ENCODE measurements at places on chromosomes 4 and X.
A peak's percentile ranks its signal among the peaks of the same experiment; 100 is the strongest.

DNA sequence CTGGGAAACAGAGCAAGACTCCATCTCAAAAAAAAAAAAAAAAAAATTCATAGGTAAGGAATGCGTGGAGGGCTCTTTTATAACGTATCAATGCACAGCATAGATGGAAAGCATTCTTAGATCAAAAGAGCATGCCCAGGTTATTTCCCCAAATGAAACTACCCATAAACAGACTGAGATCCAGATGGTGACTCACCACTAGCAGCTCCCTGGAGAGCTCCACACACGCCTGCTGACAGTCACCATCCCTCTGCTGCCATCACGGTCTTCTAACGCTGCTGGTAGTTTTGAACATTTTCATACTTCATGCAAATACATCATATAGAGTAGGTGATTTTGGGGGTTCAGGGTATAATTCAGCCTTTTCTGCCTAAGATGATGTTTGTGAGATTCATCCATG lies 136.9 kb downstream of the ASMT start:
- DNase-seq, result no peak

GRCh38 chr4:150784305-150784704 lies 202.4 kb downstream of the MAB21L2 start:
- DNase-seq, result no peak

- DNase-seq, result no peak
Observed at GRCh38 chrX:153773218-153773611, 7.6 kb upstream of the SRPK3 start.

DNA sequence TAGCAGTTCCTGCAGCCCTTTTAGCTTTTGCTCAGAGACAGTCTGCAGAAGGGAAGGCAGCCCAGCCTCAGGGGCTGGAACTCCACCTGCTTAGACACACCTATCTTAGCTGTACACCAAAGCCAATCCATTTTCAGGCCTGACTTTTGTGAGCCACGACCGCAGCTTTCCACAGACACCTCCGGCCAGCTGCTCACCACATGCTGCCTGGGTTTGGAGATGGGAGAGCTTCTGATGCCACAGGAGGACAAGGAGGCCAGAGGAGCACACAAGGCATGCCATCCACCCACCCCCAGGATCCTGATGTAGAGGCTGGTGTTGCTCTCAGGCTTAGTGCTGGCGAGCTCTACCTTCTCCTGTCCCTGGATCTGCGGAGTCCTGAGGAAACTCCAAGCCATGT lies 141.8 kb upstream of the NALF2 start:
- no peak for DNase-seq

DNA sequence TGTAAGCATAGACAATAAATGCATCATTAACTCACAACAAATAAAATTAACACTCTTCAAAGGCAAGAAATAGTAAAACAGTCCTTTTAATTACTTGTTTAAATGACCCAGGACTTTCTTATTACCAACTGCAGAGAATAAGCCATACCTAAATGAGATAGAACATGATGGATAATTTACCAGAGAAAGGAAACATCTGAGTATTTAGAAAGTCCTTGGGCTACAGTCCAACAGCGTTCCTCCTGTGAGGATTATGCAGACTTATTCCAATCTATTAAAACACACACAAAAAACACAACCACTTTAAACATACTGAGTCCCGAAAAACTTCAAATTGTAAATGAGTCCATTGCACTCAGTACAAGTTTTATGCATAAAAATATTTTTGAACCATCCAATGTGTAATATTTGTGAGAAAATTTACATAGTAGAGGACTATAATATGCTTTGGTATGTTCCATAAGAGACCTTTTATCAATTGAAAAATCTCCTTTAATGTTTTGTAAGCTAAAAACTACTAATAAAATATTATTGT lies 129.2 kb downstream of the NR3C2 start:
- DNase-seq, result no peak

DNA sequence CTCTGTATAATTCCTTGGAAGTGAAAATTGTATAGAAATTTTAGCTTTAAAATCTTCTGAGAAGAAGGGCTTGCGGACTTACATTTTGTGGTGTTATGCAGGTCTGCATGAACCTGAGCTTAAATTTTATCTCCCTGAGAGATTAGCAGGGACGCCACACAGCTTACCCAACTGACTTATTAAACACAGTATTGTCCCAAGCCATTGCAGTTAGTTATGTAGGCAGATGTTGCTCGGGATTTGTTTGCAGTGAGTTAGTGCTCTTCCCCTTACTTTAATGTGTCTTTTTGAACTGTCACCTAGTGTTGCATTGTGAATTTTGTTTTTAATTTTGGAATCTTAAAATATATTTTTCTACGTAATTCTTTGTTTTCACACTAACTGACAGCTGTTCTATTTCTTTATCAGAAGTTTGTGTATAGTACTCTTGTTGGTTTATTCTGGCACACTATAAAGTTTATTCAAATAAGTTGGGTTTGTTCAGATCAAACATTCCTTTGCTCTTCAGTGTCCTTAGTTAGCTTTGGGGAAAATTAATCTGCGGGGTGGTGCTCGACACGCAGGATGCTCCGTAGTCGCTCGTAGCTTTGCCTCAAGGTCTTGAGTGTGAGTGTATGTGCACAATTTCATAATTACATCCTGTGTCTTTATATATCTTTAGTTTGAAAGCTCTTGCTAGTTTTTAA lies 145.4 kb downstream of the STIM2 start:
- no peak for DNase-seq

DNA sequence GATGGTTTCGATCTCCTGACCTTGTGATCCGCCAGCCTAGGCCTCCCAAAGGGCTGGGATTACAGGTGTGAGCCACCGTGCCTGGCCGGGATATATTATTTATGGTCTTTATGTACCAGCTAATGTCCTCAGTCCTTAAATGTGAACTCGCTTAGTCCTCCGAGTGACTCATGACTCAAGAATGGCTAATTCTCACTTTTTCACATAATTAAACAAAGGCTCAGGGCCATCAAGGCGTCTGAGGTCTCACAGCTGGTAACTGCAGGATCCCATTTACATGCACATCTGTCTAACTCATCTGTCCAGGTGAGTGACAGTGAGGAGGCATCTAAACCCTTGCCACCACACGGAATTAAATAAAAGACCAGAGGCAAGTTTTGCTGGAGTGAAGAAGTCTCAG lies 73.5 kb downstream of the HS3ST1 start:
- no peak for DNase-seq

- DNase-seq, result no peak
Observed at GRCh38 chr4:23889814-23890341, at the start of gene PPARGC1A. TSS of gene PPARGC1A (minus strand) at chr4:23890047. CDS start at chr4:23889957, 90 bp downstream.

DNA sequence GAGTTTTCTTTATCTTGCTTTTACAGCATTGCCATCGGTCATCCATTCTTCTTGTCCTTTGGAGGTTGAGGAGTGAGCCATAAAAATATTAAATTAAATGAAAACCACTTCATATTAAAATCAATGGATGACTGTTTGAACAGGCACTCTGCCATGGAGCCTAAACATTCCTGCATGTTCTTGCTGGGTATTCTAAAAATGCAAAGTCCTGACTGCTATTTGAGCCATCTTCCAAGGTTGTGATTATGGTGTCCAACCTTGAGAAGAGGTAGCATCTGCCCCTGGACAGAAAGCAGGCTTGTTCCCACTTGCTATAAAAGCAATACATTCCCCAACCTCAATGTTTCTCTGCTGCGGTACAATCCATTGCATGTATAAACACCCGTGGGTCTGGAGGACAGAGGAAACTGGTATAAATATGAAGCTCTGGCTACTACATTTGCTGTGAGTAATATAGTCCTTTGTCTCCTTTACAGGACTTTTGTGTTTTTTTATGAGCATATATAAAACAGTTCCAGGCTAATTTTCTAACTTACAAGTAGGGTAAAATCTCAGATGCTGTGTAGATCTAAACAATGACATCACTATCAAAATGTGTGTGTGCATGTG lies 70.9 kb upstream of the FAT4 start:
- no peak for DNase-seq

DNA sequence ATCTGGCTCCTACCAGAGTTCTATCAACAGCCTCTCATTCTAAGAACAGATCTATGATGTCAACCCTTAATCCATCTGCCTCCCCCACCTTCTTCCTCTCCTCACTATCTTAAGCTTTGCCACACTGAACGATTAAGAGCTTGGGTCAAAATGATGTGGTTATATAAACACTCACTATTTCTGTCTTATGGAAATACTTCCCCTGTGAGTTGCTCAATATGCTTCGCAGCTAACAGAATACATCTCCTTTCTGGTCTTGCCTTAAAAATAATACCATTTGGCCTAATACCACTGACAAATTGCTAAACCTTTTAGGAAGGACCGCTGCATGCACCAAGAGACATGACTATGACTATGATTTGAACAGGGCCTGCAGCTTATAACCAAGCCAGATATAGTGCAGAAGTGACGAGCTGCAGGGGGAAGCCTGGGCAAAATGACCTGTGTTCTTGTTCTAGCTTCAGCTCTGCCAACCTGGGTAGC lies 130.9 kb downstream of the RNF150 start:
- DNase-seq, result no peak

- no peak for DNase-seq
Observed at GRCh38 chr4:54100595-54101189, 729 bp downstream of the GSX2 start.

DNA sequence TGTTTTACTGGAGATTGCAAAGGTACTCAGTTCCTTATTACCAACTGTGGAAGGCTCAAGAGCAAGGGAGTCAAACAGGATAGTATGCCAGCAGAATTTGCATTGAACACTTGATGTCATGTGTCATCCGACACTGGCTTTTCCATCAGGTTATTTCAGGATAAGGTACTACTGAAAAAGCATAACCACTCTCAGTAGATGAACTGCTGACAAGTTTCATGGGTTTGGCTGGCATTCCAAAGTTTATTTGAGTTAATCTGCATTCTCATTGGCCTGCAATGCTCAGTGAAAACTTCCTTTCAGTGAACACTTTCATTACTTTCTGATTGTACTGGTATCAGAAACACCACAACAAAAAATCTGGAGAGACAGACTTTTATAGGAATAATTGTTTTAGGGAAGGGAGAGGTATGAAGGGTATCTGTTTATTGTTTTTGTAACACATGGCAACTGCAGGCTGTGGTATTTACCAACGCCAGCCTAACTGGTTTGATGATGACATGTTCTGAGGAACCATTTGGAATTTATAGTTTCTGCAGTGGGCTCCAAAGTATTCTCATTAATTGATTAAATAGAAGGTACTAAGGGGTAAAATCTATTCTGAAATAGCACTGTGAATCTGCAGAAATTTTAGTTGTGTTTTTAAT lies 345.7 kb upstream of the NR3C2 start:
- DNase-seq, result no peak

GRCh38 chrX:71652405-71652804 lies 14.9 kb upstream of the LOC101059915 start:
- DNase-seq, result peak; percentile 50

- DNase-seq, result peak; percentile 58
Observed at GRCh38 chr4:82372517-82373485, 990 bp downstream of the HNRNPD start.

GRCh38 chr4:154779362-154779947 lies 1.6 kb upstream of the RBM46 start:
- DNase-seq, result no peak

DNA sequence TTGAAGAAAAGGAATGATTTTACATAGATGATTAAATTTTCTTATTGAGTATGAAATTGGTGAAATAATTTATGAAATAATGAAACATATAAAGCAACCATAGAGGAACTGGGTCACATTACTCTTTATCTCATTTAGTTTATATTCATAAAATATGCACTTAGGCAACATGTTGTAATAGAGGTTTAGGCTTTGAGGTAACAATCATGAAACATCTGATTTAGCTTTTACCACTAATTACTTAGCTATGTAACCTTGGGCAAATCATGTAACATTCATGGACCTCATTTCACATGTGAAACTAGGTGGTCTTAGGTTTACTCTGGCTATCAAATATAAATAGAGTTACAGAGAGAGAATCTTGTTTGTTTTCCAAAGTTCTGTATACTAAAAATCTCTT lies 54.5 kb upstream of the SMARCA5 start:
- no peak for DNase-seq

GRCh38 chr4:140757232-140757630 lies 1.0 kb upstream of the TBC1D9 start:
- no peak for DNase-seq

DNA sequence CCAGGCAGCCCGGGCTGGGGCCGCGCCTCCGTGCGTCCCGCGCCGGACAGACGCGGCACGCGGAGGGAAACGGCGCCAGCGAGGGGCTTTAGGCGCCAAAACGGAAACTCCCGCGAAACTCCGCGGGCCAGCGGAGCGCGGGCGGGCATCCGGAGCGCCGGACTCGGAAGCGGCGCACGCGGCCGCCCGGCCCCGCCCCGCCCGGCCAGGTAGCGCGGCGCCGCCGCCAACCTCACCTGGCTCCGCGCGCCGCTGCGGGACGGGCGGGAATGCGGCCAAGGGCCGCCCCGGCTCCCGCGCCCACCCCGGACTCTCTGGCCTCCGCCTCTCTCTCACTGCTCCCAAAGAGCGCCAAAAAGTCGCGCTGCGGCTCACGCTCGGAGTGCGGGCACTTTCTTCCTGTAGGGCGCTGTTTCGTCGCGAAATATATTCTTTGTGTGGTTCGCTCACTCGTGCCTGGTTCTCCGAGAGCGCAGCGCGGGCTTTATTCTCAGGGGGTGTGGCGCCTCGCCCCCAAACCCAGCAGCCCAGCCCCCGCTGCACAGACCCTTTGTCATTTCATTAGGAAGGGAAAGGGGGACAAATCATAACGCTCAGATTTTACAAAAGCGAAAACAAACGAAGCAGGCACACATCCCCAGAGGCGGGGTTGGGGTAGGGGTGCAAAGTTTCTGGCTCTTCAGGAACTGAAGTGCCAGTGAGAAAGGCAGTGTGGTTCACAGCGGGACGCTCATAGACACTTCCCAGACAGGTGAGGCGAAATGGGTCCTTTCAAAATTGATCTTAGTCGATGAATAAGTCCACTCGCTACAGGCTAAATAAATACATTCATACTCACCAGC lies 961 bp upstream of the MBNL3 start:
- DNase-seq, result peak; percentile 30

All from activated T-cell treated with anti-CD3 and anti-CD28 coated beads, Interleukin-2, amount 50 U/mL, for 4 hours (primary cell).